Activated CD4-positive, alpha-beta T cell treated with anti-CD3 and anti-CD28 coated beads for 1 hour (primary cell): ENCODE measurements at places on chromosomes 6 and 20.

- DNase-seq, result no peak
These were observed 1.9 kb downstream of the DDR1 start for GRCh38 chr6:30885999-30886896.

GRCh38 chr20:62479156-62479555 is 3.4 kb upstream of the GATA5 start:
- no peak for DNase-seq

GRCh38 chr6:14786008-14786407 is 459.9 kb upstream of the JARID2 start:
- DNase-seq, result no peak

DNA sequence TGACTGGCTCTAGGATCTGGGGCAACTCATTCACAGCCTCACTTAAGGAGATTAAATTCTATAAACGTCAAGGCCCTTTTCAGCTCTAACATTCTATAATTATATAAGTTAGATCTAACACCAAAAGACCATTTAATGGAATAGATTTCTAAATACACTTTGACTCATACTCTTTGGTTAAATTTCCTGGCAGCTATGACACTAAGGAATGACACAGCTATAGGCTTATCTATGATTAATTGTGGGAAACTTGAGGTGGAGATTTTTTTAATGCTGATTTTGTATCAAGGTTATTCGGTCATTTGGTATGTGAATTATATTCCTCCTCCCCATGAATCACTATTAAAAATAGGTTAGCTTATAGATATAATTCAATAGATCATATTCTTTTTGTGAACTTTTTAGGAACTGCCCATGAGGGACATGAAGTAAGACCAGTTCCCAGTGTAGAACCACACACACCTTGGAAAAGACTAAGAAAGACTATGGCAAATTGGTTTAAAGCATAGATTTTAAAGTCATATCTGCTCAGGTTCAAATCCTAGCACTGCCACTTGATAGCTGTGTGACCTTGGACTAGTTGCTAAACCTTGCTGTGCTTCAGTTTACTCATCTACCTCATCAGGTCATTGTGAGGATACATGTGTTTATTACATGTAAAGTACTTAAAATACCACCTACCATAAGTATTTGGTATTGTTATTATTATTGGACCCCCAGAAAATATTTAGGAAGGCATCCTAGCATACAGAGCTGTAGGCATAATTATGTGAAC is 116.0 kb downstream of the CRYBG1 start:
- no peak for DNase-seq

- DNase-seq, result no peak
These were observed 98.3 kb upstream of the GCM1 start for GRCh38 chr6:53246924-53247323.

DNA sequence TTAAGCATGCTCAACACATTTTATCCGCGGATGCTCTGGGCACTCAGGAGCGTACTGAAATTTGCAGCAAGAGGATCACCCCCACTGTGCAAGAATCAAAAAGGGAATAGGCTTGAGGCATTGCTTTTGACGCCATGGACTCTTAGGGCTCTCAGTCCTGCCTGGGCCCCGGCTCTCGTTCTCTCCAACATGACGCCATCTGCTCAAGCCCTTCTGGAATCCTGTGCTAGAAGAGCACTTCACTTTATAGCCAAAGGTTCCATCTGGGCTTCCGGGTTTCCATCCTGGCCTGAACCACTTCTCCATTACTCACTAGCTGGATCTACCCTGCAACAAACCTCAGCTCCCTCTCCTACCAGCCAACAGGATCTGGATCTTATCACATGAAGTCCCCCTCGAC is 105.3 kb downstream of the FOXF2 start:
- no peak for DNase-seq

DNA sequence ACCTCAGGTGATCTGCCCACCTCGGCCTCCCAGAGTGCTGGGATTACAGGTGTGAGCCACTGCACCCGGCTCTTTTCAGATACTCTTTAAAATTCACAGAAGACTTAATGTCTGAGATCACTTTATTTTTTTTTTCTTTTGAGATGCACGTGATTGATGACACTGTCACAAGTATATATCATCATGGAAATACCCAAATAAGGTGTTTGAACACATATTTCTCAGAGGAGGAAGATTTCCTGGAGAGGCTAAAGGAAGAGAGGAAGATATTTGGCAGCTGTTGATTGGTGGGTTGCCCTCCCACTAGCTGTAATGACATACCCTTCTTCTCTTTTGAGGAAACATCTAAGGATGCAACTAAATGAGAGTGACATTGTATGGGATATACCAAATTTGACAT is 225.9 kb upstream of the CITED2 start:
- no peak for DNase-seq

GRCh38 chr6:166777096-166777630 is 150.1 kb upstream of the RPS6KA2 start:
- no peak for DNase-seq

DNA sequence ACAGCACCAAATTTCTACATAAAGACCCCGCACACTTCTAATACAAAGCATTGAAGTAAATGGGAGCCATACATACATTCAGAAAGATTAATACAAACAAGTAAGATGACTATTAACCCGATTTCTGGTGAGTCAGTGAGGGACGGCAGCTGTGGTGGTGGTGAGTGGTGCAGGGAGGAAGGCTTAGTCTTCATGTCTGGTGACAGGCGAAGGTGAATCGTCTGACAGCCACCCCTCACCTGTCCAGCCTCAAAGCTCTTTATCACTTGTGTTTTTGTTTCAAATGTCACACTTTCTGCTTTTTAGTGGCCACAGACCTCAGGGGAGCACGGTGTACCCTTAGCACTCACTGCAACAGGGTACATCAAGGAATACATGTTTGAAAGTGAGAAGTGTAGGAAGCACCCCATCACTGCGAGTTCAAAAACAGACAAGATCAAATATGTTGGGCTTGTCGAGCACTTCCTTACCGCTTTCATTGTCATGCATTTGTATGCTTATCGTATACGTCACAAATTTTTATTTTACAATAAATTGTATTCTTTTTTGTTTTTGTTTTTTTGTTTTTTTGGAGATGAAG is 63.5 kb downstream of the IRF4 start:
- no peak for DNase-seq

GRCh38 chr6:168498161-168498843 is 57.3 kb downstream of the SMOC2 start:
- DNase-seq, result no peak

DNA sequence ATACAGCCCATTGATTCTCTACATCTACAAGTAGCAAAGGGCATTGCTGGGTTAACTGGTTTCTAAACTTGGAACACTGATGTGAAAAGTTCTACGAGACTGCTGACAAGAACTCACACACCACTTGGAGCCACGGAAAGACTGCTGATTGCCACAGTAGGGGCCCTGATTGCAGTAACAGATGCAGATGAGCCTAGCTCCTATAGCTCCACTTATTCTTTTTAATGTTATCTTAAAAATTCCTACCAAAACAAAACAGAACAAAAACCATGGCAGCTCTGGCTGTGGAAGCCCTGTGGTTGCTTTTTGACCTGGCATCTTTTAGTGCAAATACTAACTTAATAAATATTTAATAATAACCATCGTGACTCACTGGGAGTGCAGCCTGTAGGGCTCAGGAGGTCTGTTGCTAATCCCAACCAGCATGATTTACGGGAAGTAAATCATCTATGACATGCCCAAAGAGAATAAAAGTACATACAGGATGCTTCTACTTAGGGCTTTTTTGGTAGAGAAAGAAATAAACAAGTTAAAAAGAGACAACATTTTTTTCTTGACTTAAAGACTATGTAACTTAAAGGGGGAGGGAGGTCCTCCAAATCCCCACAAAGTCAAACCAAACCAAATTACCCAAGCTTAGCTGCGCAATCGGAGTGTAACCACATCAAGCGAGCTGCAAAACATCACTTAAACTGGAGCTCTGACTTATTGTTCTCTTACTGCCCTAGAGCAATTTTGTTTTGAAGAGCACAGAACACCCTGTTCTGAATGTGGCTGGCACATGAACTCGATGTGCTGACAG is 87.2 kb downstream of the FKBP5 start:
- peak; percentile 46 for DNase-seq

DNA sequence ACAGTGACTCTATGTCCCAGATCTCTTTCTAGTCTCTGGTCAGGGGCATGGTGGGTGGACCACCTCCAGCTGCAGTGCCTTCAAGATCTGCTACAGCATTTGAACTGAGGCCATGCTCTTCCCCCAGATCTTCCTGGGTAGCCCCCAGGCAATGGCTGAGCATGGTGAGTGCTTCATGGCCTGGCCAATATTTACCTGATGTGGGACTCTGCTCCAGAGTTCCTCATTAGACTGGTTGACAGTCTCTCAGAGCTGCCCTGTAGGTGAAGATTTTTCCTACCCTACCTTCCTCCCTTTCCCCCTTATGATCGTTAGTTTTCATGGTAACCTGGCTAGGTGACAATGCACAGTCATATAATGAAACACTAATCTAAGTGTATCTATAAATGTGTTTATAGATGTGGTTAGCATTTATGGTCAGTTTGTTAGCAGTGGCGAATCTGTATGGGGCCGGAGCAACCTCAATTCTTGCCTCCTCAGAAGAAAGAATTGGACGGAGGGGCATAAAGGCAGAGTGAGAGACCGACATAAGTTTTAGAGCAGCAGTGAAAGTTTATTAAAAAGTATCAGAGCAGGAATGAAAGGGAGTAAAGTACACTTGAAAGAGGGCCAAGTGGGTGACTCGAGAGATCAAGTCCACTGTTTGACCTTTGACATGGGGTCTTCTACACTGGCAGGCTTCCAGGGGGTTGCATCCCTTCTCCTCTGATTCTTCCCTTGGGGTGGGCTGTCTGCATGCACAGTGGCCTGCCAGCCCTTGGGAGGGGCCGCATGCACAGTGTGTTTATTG is 256.3 kb downstream of the CD83 start:
- no peak for DNase-seq

DNA sequence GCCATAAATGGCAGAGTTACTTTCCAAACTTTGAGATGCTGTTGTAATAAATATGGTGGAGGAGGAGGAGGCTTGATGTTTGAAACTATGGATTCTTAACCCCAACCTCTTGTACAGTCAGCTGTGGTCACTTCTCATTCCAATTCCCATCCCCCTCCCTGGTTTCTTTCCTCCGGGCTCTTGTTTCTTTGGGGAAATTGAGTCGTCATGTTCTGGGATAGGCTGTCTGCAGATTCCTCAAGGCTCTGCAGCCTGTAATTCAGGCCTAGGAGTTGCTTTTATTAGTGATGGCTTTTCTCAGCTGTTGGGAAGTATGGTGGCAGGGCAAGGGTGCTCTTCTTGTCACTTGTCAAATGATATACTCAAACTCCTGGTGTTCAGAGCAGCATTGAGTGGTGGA is 2.6 kb downstream of the PTK7 start:
- DNase-seq, result no peak

- no peak for DNase-seq
These were observed 48.2 kb upstream of the ARG1 start for GRCh38 chr6:131524695-131525336.

- DNase-seq, result no peak
These were observed 482.5 kb downstream of the C6orf118 start for GRCh38 chr6:164826831-164827468.

DNA sequence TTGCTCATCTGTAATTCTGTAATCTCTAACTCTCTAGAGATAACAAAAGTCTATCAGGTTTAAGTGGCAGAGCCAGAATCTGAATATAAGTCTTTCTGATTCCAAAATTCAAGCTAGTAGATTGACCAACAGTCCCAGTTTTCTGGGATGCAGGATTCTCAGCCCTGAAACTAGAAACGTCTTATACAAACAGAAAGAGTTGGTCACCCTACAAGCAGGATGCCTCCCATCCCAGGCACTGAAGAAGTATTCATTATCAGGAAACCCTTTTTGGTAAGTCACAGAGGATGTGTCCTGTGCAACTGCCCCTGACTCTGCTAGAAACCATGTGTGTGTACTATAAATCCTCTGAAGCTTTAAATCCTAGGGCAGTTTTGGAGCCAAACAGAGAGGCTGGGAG is 135.0 kb downstream of the CARMIL1 start:
- no peak for DNase-seq

DNA sequence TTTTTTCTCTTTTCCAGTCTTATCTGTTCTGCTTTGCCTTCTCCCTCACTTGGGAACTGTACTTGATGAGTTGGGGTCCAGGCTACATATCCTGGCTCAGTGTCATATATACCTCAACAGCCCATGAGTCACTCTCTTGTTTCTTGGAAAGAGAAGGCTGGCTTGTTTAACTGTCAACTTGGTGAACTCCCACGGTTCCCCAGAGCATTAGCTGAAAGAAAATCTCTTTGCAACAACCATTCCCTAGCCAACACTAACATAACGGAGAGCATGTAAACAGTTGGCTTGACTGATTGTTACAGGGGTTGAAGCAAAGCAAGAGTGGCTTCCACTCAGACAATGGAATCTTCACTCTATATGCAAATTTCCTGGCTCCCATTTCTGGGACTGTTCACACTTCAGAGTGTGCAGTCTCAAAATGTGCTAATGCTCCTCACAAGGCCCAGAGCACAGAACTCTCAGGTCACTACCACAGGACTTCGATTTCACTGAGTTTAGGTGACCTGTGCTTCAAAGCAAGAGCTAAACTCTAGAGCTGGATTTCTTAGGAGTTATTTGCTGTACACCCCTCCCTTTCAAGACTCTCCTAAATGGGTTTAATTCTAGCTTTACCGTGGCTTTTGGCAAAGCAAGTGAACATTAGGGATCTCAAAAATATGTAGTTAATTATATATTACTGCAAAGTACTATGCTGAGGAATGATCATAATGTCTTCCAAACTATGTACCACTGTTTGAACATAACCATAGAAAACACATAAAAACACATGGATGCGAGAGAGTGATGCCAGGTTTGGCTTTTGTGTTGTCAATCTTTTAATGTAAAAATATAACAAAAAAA is 609.8 kb downstream of the RFPL4B start:
- DNase-seq, result no peak

DNA sequence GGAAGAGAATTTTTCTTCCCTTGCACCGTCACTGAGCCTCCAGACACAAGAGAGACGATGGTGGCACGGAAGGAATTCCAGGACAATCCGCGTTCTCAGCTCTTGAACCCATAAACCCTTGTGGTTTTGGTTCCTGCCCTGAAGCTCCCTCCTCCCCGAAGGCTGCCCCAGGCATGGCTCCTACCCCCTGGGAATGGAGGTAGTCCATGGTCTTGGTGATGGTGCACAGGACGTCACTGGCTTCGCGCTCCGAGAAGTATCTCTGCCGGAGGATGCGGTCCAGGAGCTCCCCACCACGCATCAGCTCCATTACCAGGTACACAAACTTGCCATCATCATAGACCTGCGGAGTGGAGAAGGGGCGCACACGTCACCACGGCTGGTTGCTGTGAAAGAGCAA is 47.5 kb upstream of the MPC1 start:
- DNase-seq, result no peak

- no peak for DNase-seq
These were observed 1.7 kb downstream of the ULBP1 start for GRCh38 chr6:149965194-149966020.
